ENCODE measurements at places on chromosomes 7 and 10.

DNA sequence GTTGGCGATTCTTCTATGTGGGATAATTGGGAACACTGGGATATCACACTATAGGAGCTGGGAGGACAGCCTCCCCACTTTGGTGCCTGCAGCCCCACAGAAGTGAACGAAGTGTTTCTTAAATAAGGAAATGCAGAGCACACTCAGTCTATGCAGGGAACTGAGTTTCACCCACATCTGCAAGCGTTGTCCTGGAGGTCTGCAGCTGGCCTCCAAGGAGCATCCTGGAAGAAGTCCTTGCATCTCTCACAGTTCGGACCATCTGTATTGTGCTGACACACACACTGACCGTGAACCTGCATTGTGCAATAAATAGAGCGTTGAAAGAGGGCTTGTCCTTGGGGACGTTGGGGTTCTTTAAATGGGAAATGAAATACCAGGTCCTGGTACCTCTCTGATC lies 25.8 kb downstream of the LAMB4 start:
- no peak for DNase-seq

DNA sequence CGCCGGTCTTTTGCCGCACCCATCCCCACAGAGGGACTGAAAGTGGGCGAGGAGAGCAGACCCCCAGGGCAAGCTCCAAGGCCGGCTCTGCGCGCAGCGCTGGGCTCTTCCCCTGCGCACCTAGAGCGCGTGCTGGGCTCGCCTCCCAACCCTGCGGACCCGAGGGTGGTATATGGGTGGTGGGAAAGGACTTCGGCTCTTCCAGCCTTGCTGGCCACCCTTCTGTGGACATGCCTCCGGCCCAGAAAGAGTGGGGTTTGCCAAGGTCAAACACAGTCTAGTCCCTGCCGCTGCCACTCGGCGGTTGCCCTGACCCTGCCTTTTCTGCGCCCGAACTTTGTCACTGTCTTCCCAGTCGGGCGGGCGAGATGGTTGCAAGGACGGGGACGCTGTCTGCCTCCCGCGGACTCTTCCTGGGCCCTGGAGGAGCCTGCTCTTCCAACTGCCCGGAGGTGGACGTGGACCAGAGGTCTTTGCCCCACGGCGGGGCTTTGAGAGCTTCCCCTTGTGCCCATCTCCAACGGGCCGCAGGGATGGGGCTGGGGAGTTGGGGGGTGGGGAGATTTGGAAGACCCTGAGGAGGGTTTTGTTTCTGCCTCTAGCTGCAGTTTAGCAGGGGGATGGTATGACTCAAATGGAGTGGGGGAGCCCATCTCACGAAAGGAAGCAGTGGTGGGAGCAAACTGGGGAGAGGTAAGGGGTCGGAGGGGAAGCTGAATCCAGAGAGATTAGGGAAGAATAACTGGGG lies 1.5 kb downstream of the ADCY1 start:
- no peak for DNase-seq

DNA sequence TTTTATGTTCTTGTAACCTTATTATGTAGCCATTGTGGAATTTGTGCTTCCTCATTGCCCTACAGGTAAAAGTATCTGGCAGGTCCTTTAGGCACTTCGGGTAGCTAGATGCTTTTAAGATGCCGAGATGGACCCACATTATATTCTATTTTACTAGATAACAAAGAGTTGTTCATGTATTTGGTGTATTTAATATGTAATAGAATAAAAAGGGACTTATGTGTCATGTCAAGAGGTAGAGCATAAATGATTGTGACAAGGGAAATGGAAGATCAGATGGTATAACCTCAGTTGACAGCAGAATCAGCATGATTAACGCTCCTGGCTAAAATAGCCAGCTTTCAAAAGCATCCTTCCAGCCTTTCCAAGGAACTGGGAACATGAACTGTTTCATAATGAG lies 50.6 kb downstream of the NPY start:
- DNase-seq: no peak

GRCh38 chr10:3432081-3432825 lies 259.7 kb upstream of the PITRM1 start:
- no peak for DNase-seq

DNA sequence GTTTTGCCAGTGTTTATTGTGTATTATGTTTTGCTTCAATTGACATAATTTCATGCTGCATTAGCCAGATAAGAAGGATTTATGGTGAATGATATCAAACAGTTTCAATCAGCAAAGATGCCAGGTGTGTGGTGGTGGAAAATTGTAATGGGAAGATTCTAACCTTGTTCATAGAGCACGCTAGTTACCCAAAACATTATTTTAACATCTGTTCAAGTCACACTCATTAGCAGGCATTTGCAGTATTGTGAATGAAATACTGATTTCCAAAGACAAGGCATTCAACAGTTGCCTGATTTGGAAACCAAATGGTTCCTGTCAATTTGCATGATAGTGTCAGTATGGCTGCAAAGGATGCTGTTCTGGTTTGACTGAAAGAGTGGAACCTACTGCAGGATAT lies 129.7 kb downstream of the EPC1 start:
- DNase-seq: no peak

- DNase-seq: no peak
These were observed 125.1 kb downstream of the TFPI2 start for GRCh38 chr7:93765475-93765874.

DNA sequence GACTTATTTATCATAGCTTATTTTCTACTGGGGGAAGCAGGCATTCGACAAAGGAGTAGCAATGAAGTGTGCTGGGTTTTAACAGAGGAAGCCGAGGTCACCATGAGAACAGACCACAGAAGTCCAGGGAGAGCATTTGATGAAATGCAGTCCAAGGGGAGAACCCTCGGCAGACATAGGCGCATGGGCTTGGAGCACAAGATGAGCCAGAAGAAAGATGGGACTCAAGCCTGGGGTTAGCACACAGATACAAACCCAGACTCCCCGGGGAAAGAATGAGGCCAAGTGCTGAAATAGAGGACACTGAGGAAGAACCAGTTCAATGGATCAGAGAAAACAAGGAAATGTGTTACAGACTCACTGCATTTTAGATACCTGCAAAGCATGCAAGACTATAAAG lies 209.5 kb downstream of the FAM107B start:
- DNase-seq: no peak

GRCh38 chr10:86547296-86547695 lies 25.7 kb upstream of the WAPL start:
- DNase-seq: no peak

DNA sequence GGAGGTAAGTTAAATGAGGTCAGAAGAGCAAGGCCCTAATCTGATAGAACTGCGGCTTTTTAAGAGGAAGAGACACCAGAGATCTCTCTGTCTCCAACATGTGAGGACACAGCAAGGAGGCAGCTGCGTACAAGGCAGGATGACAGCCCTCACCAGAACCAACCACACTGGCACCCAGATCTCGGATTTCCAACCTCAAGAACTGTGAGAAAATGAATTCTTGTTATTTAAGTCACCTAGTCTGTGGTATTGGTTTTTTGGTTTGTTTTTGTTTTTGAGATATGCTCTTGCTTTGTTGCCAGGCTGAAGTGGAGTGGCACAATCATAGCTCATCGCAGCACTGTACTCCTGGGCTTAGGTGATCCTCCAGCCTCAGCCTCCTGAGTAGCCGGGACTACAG lies 127.2 kb downstream of the DLG5 start:
- DNase-seq: no peak

- DNase-seq: no peak
These were observed 647.1 kb upstream of the ZWINT start for GRCh38 chr10:57008189-57008588.

GRCh38 chr7:35253710-35254495 lies at the start of gene TBX20:
TBX20 (minus strand) TSS chr7:35254100; CDS start chr7:35253620, 480 bp downstream.
- no peak for DNase-seq

DNA sequence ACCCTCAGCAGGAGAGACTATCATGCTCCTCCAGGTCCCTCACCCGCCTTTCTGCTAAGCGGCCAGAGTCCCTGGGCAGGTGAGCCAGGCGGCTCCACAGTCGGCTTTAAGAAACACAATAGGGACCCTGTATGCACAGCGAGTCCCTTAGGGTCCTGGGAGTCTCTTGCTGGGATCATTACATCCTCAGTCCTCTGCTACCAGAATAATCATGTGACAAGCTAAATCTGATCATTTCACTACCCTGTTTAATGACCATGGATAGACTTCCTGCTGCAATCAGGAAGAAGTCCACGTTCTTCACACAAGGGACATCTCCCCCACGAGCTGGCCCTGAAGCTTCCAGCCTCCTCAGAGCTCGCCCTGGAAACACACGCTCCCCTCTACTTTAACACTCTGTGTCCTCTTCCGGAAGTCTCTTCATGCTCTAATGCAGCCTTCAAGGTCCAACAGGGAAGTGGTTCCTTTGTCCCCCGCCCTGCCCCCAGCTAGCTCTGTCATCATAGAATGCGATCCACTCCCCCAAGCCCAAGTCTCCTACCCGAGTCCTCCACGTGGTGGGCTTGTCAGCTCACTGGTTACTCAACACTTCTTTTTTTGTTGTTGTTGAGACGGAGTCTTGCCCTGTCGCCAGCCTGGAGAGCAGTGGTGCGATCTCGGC lies 101.5 kb downstream of the RNF216 start:
- DNase-seq: no peak

DNA sequence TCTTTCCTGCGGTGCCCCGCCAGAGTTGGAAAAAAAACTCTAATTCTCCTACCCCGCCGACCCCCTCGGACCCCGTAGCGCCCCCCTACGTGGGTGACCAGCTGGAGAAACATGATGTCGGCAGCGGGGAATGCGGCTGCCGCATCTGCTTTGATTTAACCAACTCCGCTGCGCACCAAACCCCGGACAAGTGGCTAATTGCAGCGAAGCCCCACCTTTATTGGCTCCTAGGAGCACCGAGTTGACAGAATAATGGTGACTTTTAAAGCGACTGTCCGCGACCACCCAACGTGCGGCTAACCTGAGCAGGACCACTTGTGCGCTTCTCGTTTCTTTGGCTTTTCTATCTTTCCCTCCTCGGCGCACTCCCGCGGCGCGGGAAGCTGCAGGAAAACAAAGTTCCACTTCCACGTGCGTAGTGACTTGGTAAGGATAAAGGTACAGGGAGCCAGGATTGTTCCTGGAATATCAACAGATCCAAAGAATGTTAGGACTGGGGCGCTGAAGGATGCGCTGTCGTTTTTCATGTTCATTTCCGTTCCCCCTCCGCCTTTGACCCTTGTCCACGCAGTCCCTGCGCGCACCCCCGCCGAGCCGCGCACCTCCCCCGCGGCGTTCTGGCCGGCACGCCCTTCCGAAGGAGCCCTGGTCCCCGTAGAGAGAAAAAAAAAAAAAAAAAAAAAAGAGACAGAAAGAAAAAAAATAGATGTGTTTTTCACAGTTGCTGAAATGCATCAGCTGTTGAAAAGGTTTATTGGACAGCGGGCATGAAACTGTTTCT lies 1.4 kb downstream of the WNT16 start:
- DNase-seq: no peak

- DNase-seq: no peak
These were observed 85.5 kb downstream of the LHPP start for GRCh38 chr10:124546957-124547646.

DNA sequence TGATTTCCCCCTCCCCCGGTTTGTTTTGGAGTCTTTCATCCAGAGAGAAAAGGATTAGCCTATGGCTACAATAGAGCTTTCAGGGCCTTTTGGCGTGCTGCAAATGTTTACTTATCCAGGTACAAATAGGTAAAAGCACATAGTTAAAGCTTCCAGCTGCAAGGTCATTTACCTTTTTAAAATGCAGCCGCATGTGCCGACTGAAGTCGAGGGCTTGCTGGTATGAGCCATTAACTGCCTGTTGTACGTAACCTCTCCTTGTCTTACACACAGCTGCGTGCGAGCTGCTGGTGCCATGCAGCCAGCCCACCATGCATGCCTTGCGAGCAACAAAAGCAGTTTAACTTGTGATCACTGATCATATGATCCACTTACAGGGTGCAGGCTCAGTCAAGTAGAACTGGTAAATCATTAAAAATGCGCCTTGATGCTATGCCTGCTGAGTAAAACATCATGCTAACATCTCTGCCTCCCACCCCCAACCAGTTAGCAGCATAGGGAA lies 866.4 kb downstream of the LRMDA start:
- no peak for DNase-seq

Measured in activated CD8-positive, alpha-beta memory T cell treated with anti-CD3 and anti-CD28 coated beads for 1 hour (primary cell).